ENCODE measurements at places on chromosomes 12 and 14. TPM values are rescaled to one million over a fixed set of nuclear protein-coding genes. Genes with fewer than 3 reads are reported as not detected.

Gene BICDL1
- not detected for total RNA-seq

Gene TAS2R43
- not detected for total RNA-seq

Gene TEX22
- not detected for total RNA-seq

- H3K4me1 ChIP-seq, result no peaks in the 10 kb centered on the region
- H3K27ac ChIP-seq, result no peak overlapping the region
- no peaks in the 10 kb centered on the region for H3K27me3 ChIP-seq
- DNase-seq, result no peak
- no peak overlapping the region for H3K4me3 ChIP-seq
Measured at GRCh38 chr12:81350309-81350708, 272.4 kb downstream of the ACSS3 start.

DNA sequence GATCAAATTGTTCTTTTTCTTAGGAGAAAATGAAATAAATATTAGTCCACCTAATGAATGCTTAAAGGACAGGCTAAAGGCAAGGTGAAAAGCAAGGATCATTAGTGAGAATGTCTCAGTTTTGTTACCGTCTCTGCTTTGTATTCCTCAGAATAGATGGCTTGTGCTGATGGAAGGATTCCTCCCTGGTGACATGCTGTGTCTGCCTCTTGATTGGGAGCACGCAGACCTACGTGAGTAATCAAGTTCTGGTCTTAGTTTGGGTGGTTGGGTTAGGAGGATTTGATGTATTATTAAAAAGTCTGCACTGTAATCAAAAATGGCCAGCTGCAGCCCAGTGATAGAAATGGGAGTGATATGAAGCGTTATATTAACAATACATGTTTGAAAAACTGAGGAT lies 78.8 kb upstream of the RTL1 start:
- H3K4me1 ChIP-seq, result no peaks in the 10 kb centered on the region
- H3K4me3 ChIP-seq, result no peak overlapping the region
- no peak for DNase-seq
- H3K36me3 ChIP-seq, result no peaks in the 10 kb centered on the region
- H3K27ac ChIP-seq, result no peak overlapping the region

- H3K27me3 ChIP-seq, result no peaks in the 10 kb centered on the region
- no peak for DNase-seq
- no peaks in the 10 kb centered on the region for H3K4me1 ChIP-seq
- no peaks in the 10 kb centered on the region for H3K36me3 ChIP-seq
- no peak overlapping the region for H3K4me3 ChIP-seq
- H3K27ac ChIP-seq, result no peak overlapping the region
Measured at GRCh38 chr12:60760965-60761364, 1165.1 kb downstream of the SLC16A7 start.

DNA sequence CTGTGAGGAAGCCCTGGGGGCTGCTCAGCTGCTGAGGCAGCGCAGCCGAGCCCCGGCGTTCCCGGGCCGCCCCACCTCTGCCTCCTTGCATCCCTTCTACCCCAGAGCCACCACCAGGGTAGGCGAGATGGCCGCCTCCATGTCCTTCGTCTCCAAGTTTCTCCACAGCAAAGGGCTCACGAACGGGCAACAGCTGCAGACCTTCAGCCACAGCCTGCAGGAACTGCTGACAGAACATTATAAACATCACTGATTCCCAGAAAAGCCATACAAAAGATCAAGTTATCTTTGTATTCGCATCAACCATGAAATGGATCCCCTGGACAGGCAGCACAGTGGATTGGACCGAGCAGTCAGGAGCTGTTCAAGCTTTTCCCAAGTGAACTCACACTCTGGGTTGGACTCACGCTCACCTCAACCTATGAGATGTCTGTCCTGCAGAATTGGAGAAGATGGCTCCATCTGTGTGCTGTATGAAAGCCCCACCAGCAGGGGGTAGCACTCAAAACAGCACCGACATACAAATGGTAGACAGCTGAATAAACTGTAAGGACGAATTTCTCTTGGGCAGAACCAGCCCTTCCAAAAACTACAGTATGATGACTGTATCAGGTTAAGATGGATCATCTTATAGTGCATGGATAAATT lies 19.4 kb upstream of the A2M start:
- H3K27me3 ChIP-seq, result no peaks in the 10 kb centered on the region
- no peaks in the 10 kb centered on the region for H3K36me3 ChIP-seq
- H3K4me3 ChIP-seq, result no peak overlapping the region
- H3K4me1 ChIP-seq, result no peaks in the 10 kb centered on the region

- no peaks in the 10 kb centered on the region for H3K4me1 ChIP-seq
- no peaks in the 10 kb centered on the region for H3K27me3 ChIP-seq
- no peak overlapping the region for H3K4me3 ChIP-seq
- no peak overlapping the region for H3K27ac ChIP-seq
- no peaks in the 10 kb centered on the region for H3K36me3 ChIP-seq
Measured at GRCh38 chr12:57095440-57095839, 6.5 kb downstream of the NAB2 start.

DNA sequence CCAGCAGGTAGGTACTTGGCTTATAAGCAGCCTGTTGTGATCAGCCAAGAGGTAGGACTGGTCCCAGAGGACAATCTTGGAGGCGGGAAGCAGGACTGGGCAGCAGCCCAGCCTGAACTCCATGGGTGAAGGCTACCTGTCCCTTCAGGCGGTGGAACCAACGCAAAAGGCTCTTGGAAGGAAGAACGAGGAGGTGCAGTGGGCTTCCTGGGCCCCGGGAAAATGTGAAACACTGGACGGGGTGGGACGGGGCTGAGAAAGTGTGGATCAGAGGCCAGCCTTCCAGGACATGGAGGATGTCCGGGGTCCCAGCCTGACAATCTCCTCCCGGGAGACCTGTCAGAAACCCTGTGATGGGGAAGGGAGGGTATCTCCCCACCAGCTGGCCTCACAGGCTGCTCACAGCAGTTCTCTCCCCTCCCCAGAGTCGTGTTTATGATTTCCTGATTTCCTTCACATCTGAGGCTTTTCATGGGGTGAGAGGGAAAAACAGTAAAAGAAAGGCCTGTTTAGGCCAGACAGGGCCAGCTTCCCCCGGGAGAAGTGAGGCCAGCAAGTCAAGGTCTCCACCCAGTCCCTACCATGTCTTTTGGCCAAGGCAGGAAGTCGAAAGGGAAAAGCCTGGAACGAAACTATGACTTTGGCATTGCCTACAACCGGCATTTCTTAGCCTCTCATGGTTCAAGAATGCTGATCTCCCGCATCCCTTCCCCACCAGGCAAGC lies 11.3 kb downstream of the CMKLR1 start:
- DNase-seq, result no peak
- peaks cover 8% of the 10 kb centered on the region for H3K4me1 ChIP-seq
- H3K4me3 ChIP-seq, result no peak overlapping the region
- H3K27me3 ChIP-seq, result no peaks in the 10 kb centered on the region
- H3K36me3 ChIP-seq, result no peaks in the 10 kb centered on the region
- peak overlapping the region; percentile 61 for H3K27ac ChIP-seq

DNA sequence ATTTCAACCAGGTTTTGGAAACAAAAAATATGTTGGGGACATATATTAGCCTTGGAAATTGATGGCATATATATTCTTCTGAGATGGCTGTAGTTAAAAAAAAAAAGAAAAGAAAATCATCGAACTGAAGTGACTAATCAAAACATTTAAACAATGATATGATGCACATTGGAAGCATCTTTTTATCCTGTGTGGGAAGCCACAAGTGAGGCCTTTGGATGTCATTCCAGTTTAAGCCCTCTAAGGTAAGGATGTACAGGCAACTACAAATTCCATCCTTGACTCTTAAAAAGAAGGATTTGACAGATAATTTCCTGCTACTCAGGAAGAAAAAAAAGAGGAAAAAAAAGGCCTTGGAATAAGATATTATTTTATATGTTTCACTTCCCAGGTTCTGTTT lies 9.6 kb upstream of the PTPRB start:
- H3K4me1 ChIP-seq, result peaks cover 13% of the 10 kb centered on the region
- H3K27ac ChIP-seq, result no peak overlapping the region
- H3K27me3 ChIP-seq, result no peaks in the 10 kb centered on the region

DNA sequence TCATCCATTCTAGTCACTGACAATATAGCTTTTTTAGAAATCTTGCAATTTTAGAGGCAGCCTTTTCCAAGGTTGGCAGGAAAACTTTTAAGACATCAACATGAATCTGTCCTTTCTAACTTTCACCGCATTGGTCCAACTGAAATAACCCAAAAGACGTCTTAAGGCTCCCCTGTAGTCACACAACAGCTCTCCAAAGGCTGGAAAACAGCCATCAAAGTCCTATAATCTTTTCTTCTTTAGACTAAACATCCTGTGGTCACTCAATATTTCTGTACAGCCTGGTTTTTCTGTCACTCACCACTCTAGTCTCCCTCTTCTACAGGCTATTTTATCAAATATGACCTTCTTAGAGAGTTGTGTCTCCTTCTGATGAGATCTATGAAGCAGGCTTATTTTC lies 4.5 kb upstream of the PTPRB start:
- H3K4me1 ChIP-seq, result peaks cover 9% of the 10 kb centered on the region
- H3K36me3 ChIP-seq, result no peaks in the 10 kb centered on the region
- no peak for DNase-seq
- H3K27ac ChIP-seq, result no peak overlapping the region
- H3K4me3 ChIP-seq, result no peak overlapping the region

DNA sequence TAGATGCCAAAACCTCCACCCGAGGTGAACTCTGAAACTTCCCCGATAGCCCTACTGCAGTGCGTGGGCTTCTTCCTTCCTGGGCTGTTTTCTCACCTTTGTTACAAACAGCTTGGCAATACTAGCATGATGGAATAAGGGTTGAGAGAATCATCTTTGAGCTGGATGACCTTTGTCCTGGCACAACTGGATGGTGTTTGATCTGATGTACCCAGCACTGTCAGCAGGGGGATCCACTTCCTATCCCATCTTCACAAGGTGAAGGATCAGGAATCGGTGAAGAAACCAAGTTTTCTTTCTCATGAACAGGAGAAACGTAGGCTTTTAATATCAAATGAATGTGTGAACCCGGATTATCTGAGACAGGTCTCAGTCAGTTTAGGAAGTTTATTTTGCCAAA lies 19.5 kb upstream of the LRRC10 start:
- DNase-seq, result no peak
- no peak overlapping the region for H3K27ac ChIP-seq
- H3K4me3 ChIP-seq, result no peak overlapping the region
- H3K36me3 ChIP-seq, result no peaks in the 10 kb centered on the region
- H3K27me3 ChIP-seq, result no peaks in the 10 kb centered on the region
- no peaks in the 10 kb centered on the region for H3K4me1 ChIP-seq

- peaks cover 17% of the 10 kb centered on the region for H3K4me1 ChIP-seq
- peaks cover 27% of the 10 kb centered on the region for H3K36me3 ChIP-seq
- no peak overlapping the region for H3K4me3 ChIP-seq
- H3K27ac ChIP-seq, result peak overlapping the region; percentile 26
Measured at GRCh38 chr14:85620947-85621346, 91.0 kb downstream of the FLRT2 start.

GRCh38 chr12:46763230-46763629 lies 62.6 kb downstream of the SLC38A4 start:
- H3K36me3 ChIP-seq, result peaks cover 9% of the 10 kb centered on the region
- H3K4me3 ChIP-seq, result no peak overlapping the region
- DNase-seq, result no peak
- no peaks in the 10 kb centered on the region for H3K4me1 ChIP-seq
- H3K27ac ChIP-seq, result no peak overlapping the region

DNA sequence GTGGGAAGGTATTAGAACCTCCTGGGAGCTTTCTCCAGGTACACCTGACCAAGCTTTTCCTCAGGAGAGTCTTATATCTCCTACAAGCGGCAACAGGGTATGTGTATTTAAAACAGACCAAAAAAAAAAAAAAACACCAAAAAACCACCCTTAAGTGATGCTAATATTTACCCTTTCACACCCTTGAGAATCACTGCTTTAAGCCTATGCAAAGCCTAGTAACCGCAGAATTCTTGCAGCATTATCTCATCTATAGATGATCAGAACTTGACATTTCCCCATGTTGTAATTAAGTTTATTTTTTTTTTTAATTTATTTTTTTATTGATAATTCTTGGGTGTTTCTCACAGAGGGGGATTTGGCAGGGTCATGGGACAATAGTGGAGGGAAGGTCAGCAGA lies 19.3 kb downstream of the ZNF641 start:
- H3K4me3 ChIP-seq, result no peak overlapping the region
- no peaks in the 10 kb centered on the region for H3K27me3 ChIP-seq
- no peaks in the 10 kb centered on the region for H3K36me3 ChIP-seq
- DNase-seq, result no peak
- no peak overlapping the region for H3K27ac ChIP-seq

DNA sequence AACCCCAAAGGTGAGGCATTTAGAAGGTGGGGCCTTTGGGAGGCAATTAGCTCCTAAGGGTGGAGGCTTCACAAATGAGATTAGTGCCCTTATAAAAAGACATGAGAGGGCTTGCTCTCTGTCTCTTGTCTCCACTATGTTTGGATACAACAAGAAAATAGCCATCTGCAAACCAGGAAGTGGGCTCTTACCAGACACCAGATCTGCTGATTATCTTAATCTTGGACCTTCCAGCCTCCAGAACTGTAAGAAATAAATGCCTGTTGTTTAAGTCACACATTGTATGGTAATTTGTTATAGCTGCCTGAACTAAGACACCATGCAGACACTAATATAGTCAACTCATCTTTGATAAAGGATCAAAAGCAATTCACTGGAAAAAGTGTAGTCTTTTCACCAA lies 34.4 kb downstream of the TMEM116 start:
- no peak overlapping the region for H3K4me3 ChIP-seq
- no peaks in the 10 kb centered on the region for H3K36me3 ChIP-seq
- no peaks in the 10 kb centered on the region for H3K27me3 ChIP-seq
- H3K27ac ChIP-seq, result no peak overlapping the region

GRCh38 chr14:44803239-44803905 lies 158.4 kb downstream of the KLHL28 start:
- DNase-seq, result no peak
- H3K27me3 ChIP-seq, result no peaks in the 10 kb centered on the region
- no peaks in the 10 kb centered on the region for H3K36me3 ChIP-seq
- H3K4me3 ChIP-seq, result no peak overlapping the region

- no peak overlapping the region for H3K4me3 ChIP-seq
- H3K4me1 ChIP-seq, result no peaks in the 10 kb centered on the region
- no peak for DNase-seq
- no peaks in the 10 kb centered on the region for H3K36me3 ChIP-seq
- no peak overlapping the region for H3K27ac ChIP-seq
Measured at GRCh38 chr12:22283508-22283907, 51.0 kb downstream of the ST8SIA1 start.

- H3K27me3 ChIP-seq, result no peaks in the 10 kb centered on the region
- no peak for DNase-seq
- H3K4me1 ChIP-seq, result peaks cover 6% of the 10 kb centered on the region
- H3K4me3 ChIP-seq, result no peak overlapping the region
- no peaks in the 10 kb centered on the region for H3K36me3 ChIP-seq
Measured at GRCh38 chr12:12744546-12745305, 27.6 kb downstream of the CDKN1B start.

DNA sequence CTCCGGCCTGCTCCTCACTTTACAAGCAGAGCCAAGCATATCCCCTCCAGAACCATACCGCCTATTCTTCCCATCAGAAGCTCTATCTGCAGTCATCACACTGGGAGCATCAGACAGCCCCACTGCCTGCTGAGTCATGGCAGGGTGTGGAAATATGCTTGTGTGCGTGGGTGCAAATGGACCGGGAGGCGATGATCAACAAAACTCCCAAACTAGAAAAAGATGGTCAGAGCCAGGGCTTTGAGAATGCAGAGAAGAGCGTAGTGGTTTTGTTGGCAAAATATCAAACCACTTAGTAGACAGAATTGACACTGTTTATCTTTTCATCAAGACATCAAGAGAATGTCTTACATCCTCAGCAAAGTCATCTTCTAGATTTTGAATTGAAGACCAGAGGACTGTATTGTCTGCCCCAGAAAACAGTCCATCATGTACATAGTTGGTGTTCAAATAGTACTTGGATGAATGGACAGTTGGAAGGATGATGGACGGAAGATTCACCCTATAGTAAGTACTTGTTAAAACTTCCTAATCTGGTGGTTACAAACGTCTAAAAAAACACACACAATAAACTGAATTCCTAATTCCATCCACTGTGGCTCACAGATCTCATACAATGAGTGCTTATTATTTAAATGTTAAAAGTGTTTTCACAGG lies 54.9 kb downstream of the VWF start:
- peaks cover 4% of the 10 kb centered on the region for H3K27me3 ChIP-seq
- no peak overlapping the region for H3K27ac ChIP-seq
- no peaks in the 10 kb centered on the region for H3K36me3 ChIP-seq
- H3K4me1 ChIP-seq, result no peaks in the 10 kb centered on the region
